Stimulated activated naive CD8-positive, alpha-beta T cell treated with anti-CD3 and anti-CD28 coated beads, Interleukin-15, amount 100 ng/mL, for 72 hours (primary cell): ENCODE measurements at places on chromosomes 2 and 18.

DNA sequence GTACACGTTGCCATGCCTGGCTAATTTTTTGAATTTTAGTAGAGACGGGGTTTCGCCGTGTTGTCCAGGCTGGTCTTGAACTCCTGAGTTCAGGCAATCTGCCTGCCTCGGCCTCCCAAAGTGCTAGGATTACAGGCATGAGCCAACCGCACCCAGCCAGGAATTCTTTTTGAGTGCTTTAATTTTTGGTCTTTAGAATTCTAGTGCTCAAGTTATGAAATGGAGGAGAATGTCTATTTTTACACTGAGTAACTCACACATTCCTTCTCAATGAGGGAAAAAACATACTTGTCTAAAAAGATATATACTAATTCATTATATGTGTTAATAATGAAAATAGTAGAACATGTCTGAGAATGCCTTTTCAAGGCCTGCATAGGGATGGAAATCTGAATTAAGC, 8.5 kb downstream of the ZNF396 start:
- no peak for DNase-seq

DNA sequence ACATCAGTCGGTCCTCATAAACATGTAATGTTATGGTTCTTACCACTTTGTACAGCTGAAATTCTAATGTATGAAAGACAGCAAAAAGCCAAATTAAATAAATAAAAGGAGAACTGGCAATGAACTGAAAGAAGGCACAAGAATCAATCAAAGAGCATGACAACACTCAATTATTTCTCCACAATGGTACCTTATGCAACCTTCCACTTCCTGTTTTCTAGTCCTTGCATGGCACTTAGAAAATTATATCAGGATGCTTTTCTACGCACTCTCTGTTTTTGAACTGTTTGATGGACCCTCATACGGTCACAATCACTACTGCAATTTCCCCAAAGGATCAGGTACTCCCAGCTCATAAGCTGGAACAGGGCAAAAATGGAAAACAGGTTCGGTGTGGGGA, 81.6 kb downstream of the EPB41L3 start:
- no peak for DNase-seq

- no peak for DNase-seq
Measured at GRCh38 chr2:18479947-18480369, 80.5 kb downstream of the RDH14 start.

GRCh38 chr2:85887566-85888019, 1.2 kb downstream of the ST3GAL5 start:
- no peak for DNase-seq

DNA sequence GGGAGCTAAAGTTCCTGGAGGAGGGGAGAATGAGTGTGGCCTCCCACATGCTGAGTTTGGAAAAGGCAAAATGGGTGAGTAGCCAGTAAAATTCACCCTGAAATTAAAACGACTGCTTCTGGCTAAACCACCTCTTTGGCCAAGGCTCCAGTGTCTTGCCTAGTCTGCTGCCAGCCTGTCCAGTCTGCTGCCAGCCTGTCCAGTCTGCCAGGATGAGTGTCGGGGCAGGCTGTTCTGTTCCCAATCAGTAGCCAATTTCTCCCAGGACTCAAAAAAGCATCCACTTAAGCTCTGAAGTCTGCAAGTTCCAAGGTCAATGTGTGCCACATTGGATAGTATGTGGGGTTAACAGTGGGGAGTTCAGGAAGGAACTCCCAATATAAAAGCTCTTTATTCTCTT, 134.6 kb upstream of the KLHL29 start:
- DNase-seq = no peak

GRCh38 chr2:64275174-64275466, 130.9 kb upstream of the PELI1 start:
- no peak for DNase-seq

- no peak for DNase-seq
Measured at GRCh38 chr2:25088817-25089516, 47.1 kb downstream of the EFR3B start.

GRCh38 chr18:62279561-62279960, 45.5 kb upstream of the TNFRSF11A start:
- no peak for DNase-seq

DNA sequence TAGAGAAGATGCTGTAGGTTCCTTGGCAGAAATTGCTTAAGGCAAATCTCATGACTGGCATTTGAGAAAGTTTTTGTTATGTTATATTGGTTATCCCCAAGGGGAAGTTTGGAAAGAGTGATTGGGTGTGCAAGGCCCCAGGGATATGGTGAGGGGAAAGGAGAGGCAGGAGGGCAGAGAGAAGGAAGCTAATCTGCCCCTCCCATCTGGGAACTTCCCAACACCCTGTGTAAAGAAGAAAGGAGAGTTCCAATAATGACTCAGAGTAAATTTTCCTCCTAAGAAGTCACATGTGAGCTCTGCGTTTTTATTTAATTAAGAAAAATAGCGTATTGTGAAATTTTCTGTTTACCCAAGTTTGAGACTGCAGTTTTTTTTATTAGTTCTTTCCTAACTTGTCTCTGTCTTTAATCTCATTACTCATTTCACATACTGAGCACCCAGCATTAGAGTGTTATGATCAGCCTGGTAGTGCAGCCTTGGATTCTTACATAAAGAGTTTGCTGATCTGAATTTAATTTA, 3.1 kb upstream of the KYNU start:
- no peak for DNase-seq

DNA sequence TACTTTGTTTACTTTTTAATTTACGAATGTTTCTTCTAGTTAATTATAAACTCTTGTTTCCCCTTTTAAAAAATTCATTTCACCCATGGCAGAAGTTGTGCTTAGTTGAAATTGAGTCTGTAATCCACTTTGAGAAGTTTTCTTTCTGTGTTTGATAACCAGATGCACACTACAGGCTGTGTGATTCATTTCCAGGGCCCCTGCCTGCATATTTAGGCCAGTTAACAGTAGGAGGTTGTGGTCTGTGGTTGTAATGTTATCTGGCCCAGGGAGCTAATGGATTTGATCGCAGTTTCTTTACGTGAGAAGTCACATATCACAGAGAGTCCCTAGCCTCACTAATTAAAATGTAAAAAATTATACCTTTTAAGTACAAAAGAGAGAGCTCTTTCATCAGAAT, 3.3 kb downstream of the CDH7 start:
- no peak for DNase-seq

DNA sequence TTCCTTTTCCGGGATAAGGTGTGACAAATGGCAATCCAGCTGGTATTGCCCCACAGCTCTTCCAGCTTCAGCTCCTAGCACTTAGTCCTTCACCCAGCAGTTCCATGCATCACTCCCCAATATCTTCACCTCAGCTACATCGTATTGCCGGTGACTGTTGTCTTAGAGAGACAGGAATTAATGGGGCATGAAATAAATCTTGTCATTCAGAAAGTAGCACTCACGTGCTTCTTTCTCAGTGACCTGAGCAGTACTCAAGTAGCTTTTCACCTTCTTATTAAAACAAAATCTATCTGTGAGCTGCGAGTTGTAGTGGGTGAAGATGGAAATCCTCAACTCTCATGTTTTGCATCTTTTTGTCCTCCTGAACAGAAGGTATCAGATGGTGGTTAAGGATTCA, 72.8 kb downstream of the PTH2R start:
- no peak for DNase-seq

DNA sequence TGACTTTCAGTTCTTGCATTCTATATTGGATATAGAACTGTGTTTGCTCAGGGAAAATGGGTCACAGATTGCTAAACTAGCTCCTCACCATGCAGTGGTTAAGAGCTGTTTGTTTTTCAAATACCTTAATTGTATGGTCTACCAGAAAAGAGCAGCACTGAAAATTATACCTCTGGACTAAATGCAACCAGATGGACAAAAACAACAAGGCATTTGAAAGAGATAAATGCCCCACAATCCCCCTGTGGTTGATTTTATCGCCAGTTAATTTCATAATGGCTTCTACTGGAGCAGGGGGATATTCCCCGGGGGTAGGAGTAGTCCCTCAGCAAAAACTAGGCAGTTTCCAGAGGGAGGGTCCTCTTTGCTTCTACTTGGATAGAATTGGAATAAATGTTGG, 267.9 kb upstream of the TNP1 start:
- DNase-seq = no peak

- no peak for DNase-seq
Measured at GRCh38 chr2:122193622-122194021, 438.2 kb downstream of the TSN start.

- no peak for DNase-seq
Measured at GRCh38 chr2:237786936-237787335, 11.6 kb upstream of the RBM44 start.

- no peak for DNase-seq
Measured at GRCh38 chr2:229520691-229521096, 193.7 kb downstream of the DNER start.
